ENCODE measurements at places on chromosomes 12 and 14.

DNA sequence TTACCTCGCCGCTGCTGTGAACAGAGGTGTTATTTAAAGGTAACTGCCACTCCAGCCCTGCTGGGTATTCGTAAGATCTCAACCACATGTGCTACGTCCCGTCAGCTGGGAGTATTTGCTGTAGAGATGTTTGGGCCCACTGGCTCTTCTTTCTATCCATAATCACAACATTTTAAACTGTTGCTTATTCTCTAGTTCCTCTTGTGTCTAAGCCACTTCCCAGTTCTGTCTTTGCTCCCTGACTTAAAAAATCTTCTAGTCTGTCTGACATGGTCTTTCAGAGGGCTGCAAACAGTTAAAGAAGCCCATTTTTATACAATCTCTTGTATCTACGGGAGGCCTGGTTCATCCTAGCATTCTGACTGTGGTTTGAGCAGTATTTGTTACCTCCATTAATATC is 33.2 kb upstream of the HELB start:
- DNase-seq: no peak

DNA sequence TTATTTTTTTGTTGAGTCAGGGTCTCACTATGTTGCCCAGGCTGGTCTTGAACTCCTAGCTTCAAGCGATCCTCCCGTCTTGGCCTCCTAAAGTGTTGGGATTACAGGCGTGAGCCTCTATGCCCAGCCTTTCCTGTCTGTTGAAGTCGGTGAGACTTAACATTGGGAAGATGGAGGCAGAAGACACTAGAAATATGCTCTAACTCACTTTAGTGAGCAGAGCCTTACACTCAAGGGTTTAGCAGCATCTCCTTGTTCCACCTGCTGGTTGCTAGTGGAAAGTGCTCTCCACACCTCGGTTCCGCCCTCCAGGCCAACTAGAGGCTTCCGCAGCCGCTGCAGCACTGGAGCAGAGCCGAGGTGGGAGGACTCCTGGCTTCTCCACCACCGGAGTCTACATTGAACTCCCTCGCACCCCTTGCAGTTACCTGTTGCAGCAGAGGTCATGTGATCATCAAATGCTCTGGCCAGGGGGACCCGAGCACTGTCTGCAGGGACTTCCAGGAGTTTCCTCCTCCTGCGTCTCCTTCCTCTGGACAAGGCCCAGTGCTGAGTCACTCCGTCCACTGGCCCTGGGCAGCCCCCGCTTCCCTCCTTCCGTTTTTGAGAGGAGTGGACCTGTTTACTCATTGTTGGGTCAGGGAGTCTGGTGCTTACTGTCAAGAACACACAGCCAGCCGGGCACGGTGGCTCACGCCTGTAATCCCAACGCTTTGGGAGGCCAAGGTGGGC is 9.4 kb upstream of the HVCN1 start:
- DNase-seq: no peak

DNA sequence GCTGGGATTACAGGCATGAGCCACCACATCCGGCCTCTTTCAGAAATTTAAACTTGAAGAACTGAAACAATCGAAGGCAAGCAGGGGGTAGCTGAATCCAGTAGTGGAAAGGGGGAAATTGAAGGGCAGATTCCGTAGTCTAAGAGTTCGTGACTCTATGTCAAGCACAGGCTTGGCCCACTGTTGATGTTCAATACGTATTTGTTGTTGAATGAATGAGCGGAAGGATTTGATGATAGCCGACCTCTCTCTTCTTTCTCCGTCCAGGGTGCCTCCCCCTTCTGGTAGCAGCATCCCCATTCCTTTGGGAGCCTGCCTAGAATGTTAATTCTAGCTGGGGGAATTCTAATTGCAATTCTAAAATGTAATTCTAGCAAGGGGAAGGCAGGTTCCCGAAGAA is 59.8 kb upstream of the MED13L start:
- no peak for DNase-seq

DNA sequence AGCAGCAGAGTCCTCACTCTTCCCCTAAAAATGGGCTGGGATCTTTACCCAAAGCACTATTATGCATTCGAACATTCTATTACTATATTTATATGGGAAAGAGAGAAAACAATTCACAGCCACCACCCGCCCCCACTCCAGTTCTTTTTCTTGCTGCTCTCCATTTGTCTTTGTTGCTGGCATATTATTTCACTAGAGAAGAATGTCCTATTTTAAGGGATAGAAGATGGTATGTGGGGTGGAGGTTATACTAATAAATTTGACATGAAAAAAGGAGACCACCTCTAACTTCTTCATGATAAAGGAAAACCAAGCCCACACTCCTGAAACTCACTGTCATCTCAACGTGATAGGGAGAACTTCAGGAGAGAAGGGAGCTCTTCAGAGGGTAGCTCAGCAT is 28.5 kb upstream of the NTF3 start:
- DNase-seq: no peak

DNA sequence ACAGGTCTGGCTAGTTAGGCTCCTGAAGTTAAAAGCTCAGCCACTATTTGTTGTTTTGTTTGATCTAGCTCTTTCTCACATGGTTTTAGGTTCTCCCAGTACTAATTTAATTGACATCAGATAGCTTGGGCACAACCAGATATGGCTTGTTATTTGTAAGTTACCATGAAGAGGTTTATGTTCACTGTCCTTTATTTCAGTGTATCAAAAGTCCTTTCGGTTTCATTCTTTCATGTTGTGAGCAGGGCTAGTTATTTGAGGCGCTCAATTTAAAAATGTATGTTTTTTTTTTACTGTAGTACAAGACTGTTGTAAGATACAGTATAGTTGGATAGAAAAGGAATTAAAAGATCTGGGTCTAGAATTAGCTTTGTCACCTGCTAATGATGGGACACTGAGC is 7.0 kb downstream of the GPX2 start:
- DNase-seq: no peak

GRCh38 chr14:31071151-31071550 is 45.0 kb upstream of the STRN3 start:
- no peak for DNase-seq

DNA sequence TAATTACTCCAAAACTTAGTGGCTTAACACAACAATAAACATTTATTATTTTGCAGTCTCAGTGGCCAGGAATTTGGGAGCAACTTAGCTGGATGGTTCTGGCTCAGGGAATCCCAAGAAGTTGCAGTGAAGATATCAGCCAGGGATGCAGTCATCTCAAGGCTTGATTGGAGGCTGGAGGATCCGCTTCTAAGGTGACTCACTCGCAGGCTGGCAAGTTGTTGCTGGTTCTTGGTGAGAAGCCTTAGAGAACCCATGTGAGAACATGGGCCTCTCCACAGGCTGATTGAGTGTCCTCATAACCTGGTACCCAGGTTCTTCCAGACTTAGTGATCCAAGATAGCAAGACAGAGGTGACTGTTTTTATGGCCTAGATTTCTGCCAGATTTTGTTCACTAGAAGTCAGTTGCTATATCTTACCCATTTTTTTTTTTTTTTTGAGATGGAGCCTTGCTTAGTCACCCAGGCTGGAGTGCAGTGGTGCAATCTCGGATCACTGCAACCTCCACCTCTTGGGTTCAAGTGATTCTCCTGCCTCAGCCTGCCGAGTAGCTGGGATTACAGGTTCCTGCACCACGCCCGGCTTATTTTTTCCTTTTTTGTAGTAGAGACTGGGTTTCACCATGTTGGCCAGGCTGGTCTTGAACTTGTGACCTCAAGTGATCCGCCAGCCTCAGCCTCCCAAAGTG is 32.5 kb downstream of the BRMS1L start:
- no peak for DNase-seq

DNA sequence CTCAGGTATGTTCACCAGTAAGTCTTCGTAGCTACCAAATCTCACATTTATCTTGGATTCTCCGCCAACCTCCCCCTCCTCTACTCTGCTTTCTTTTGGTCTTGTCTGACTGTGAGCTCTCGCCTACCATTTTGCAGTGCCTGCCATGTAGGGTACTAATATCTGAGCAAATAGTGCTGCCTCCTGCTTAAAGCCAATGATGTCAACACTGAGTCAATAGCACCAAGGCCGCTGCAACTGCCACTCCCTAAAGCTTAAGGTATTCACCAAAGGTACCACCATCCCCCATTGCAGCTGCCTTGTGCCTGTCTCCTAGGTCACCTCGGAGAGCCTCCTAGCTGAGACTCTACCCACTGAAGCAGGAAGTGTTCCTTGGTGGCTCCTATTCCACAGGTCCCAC is 114.8 kb upstream of the FUT8 start:
- no peak for DNase-seq
